Myocyte (in vitro differentiated cells): ENCODE measurements at places on chromosomes 13 and 19.
A peak's percentile ranks its signal among the peaks of the same experiment; 100 is the strongest.

- no peak for DNase-seq
Observed at GRCh38 chr13:99830931-99831330, 140.6 kb downstream of the ZIC5 start.

GRCh38 chr13:76004416-76004815 is 368.3 kb downstream of the LMO7 start:
- no peak for DNase-seq

- peak; percentile 3 for DNase-seq
Observed at GRCh38 chr13:51034906-51035305, 76.2 kb downstream of the C13orf42 start.

GRCh38 chr13:42174344-42175162 is 97.4 kb upstream of the AKAP11 start:
- peak; percentile 7 for DNase-seq

- peak; percentile 47 for DNase-seq
Observed at GRCh38 chr13:40172878-40173277, 493.6 kb downstream of the FOXO1 start.

GRCh38 chr13:108734676-108735075 is 105.3 kb downstream of the MYO16 start:
- no peak for DNase-seq

DNA sequence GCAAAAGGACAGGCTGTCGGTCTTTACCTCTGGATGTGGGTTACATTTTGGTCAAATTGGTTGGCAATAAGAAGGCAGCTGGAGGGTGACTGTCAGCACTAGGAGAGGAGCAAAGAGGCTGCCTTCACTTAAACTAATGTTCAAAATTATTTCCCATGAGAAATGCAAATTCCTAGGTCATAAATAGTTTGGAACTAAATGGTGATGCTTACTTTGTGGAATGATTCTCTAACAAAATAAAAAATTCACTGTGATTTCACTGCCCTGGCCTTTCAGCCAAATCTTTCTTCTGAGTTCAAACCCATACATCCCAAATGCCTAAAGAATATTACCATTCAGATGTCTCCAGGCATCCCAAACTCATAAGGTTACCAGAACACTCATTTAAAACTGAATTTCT is 25.0 kb upstream of the OXGR1 start:
- DNase-seq, result no peak

GRCh38 chr19:51520728-51521127 is 10.7 kb downstream of the SIGLEC6 start:
- DNase-seq, result no peak

DNA sequence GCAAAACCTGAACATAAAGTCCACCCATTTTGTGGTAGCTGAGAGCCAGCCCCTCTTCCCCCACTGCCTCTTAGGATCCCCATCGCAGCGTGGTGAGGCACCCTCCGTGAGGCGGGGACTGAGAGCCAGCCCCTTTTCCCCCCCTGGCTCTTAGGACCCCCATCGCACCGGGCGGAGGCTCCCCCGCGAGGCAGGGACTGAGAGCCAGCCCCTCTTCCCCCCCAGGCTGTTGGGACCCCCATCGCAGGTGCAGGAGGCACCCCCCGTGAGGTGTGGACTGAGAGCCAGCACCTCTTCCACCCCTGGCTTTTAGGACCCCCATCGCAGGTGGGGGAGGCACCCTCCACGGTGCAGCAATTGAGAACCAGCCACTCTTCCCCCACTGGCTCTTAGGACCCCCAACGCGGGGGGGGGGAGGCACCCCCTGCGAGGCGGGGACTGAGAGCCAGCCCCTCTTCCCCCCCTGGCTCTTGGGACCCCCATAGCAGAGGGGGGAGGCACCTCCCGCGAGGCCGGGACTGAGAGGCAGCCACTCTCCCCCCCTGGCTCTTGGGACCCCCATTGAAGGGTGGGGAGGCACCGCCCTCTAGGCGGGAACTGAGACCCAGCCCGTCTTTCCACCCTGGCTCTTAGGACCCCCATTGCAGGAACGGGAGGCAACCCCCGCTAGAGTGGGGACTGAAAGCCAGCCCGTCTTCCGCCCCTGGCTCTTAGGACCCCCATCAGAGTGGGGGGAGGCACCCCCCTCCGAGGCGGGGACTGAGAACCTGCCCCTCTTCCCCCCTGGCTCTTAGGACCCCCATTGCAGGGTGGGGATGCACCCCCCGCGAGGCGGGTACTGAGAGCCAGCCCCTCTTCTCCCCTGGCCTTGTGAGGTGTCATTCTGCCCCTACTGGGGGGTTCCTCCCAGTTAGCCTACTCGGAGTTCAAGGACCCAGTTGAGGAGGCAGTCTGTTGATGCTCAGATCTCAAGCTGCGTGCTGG is 366.4 kb upstream of the SPRY2 start:
- DNase-seq, result no peak

- no peak for DNase-seq
Observed at GRCh38 chr13:66971004-66971403, 259.1 kb downstream of the PCDH9 start.

GRCh38 chr19:13839938-13840304 is 37.0 kb upstream of the NANOS3 start:
- no peak for DNase-seq

DNA sequence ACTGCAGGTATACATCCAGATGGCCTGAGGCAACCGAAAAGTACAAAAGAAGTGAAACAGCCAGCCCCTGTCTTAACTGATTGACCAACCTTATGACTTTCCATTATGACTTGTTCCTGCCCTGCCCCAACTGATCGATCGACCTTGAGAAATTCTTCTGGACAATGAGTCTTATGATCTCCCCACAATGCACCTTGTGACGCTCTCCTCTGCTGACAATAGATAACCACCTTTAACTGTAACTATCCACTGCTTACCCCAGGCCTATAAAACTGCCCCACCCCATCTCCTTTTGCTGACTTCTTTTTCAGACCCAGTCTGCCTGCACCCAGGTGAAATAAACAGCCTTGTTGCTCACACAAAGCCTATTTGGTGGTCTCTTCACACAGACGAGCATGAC is 11.2 kb downstream of the ZNF83 start:
- DNase-seq, result no peak

- no peak for DNase-seq
Observed at GRCh38 chr13:43094901-43095300, 71.5 kb downstream of the DNAJC15 start.

DNA sequence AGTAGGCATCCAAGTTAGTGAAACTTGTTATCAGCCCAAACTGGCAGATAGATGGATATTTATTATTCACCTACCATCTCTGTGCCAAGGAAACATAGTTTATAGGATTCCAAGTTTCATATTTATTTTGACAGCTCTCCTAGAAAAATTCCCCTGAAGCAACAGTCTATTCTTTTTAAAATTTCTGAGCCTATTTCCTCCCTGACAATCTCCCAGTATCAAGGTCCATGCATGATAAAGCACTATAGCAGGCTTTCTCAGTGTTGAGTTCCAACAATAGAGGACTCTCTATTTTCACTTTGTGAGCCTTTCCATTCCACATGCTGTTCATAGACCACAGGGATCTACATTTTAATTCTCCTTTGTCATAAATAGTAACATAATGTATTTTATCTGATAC is 312.6 kb downstream of the SLITRK6 start:
- no peak for DNase-seq

- DNase-seq, result no peak
Observed at GRCh38 chr13:87999788-88000187, 328.6 kb downstream of the SLITRK5 start.

DNA sequence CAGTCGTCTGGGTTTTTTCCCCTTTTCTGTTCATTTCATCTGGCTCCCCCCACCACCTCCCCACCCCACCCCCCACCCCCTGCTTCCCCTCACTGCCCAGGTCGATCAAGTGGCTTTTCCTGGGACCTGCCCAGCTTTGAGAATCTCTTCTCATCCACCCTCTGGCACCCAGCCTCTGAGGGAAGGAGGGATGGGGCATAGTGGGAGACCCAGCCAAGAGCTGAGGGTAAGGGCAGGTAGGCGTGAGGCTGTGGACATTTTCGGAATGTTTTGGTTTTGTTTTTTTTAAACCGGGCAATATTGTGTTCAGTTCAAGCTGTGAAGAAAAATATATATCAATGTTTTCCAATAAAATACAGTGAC is 9.3 kb downstream of the CALM3 start:
- DNase-seq, result no peak

- DNase-seq, result no peak
Observed at GRCh38 chr19:53294786-53295441, 27.4 kb upstream of the VN1R4 start.

DNA sequence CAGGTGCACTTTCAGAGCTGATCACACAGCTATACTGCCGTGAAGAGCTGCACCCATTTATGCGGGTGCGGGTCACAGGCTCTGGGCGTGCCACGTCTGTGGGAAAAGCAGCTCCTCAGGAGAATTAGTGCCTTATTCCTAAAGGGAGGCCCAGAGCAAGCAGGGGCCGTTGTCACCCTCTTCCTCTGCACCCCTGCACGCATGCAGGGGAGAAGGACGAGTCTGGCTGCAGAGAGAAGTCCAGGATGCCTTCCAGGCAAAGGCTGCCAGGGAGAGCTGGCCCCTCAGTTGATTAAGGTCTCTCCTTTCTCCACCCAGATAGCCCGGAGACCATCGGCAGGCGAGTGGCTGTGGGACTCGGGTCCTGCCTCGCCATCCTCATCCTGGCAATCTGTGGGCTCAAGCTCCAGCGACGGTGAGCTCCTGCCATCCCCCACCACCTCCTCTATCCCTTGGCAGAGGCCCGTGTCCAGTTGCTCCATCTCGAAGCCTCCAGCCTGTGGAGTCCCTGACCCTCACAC is 3.1 kb upstream of the FFAR1 start:
- DNase-seq, result no peak

DNA sequence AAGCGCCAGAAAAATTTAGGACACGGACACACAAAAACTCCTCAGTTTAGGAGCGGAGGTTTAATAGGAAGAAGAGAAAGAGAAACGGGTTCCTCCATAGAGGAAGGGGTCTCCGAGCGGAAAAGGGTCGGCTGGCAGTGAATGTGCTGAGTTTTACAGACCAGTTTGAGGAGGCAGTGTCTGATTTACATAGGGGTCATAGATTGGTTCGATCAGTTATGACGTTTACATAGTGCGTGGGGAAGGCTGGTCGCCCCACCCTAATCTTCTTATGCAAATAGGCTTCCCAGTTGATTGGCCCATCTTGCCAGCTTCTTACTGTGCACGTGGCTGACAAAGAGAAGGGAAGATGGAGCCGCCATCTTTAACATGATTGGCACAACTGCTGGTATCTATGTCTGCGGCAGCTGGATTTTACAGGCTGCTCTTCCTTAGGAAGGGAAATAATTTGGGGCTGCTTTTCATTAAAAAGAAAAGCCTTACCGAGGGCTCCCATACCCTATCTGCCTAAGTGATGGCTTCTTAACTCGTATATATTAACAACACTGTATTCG is 1.2 kb upstream of the ZNF225 start:
- peak; percentile 53 for DNase-seq

DNA sequence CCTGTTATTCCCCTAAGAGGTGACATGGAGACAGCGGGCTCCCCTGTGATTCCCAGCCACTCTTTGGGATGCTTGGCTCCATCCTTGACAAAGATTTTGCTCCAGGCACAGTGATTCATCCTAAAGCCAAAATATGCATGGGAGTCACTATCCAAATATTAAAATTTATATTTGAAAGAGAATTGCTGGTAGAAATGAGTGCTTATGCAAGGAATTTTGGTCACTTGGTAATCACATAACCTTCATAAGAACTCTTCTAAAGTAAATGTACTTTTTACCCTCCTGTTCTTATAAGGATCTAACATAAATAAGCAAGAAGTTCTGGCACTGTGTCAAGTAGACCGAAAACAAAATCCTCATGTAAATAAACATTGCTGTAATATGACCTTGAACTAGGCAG is 385.8 kb downstream of the ITGBL1 start:
- DNase-seq, result no peak

- DNase-seq, result peak; percentile 24
Observed at GRCh38 chr13:22700246-22700887, 480.4 kb upstream of the SGCG start.

DNA sequence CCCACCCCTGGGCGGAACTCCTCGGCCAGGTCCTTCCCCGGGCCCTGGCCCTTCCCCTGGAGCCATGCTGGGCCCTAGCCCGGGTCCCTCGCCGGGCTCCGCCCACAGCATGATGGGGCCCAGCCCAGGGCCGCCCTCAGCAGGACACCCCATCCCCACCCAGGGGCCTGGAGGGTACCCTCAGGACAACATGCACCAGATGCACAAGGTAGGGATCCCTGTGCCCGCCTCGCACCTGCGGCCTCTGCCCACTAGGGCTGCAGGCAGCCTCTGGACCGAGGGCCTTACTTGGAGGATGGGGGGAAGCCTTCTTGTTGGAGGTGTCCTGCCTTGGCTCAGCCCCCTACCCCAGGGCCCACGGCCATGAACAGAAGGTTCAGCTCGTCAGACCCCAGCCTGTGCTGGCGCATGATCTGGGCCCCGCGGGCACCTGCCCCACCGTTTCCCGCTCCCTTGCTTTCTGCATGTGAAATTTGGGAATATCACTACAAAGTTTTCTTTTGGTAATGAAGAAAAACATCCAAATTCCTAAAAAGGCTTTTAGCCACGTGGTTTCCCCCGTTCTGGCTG is 23.4 kb downstream of the SMARCA4 start:
- no peak for DNase-seq

GRCh38 chr13:99944606-99945005 is 27.0 kb downstream of the ZIC5 start:
- DNase-seq, result no peak

GRCh38 chr13:44311011-44311780 is 62.4 kb upstream of the SERP2 start:
- DNase-seq, result no peak

GRCh38 chr19:23071147-23071511 is 45.7 kb upstream of the ZNF730 start:
- peak; percentile 67 for DNase-seq

GRCh38 chr19:20664901-20665781 is 3.8 kb upstream of the ZNF626 start:
- no peak for DNase-seq

DNA sequence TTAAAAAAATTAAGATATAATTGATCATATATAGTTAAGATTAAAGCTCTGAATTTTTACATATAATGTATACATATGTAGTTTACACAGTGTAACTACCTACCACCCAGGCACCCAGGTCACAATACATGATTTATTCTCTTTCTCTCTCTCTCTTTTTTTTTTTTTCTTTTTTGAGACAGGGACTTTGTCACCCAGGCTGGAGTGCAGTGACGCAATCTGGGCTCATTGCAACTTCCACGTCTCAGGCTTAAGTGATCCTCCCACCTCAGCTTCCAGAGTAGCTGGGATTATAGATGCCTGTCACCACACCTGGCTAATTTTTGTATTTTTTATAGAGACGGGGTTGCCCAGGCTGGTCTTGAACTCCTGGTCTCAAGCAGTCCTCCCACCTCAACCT is 18.8 kb upstream of the CLASRP start:
- DNase-seq, result no peak
